ENCODE measurements at places on chromosomes 1 and 21.

DNA sequence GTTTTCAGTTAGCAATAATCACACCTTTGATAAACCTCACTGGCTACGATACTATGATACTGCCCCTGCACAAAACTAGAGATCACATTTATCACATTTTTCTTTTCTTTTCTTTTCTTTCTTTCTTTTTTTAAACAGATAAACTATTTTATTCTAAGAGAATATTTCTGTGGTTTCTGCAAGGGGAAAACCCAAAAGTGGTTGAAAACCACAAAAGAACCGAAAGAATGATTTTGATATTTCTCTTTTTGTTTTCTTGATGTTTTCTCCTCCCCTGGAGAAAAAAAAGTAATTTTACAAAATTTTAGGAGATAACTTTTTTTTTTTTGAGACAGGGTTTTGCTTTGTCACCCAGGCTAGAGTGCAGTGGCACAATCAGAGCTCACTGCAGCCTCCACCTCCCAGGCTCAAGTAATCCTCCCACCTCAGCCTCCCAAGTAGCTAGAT, 18.4 kb upstream of the FRRS1 start:
- DNase-seq: no peak

DNA sequence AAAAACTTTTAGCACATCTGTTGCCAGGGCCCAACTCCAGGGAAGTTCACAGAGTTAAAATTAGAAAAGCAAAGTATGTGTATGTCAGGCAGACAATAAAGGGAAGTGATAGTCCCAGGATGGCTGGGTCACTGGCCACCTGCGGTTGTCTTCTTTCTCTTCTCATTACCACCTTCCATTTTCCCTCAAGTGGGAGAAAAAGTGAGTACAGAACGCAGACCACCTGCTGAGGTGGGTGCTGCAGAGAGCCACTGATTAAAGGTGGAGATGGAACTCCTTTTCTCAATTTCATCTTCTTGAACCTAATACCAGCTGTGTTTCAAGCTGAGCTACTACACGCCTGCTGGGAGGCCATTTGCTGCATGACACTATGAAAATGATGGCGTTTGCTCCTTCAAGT, 88.8 kb upstream of the PDE4B start:
- no peak for DNase-seq

- no peak for DNase-seq
These were observed 55.7 kb downstream of the RGS5 start for GRCh38 chr1:163147019-163147418.

DNA sequence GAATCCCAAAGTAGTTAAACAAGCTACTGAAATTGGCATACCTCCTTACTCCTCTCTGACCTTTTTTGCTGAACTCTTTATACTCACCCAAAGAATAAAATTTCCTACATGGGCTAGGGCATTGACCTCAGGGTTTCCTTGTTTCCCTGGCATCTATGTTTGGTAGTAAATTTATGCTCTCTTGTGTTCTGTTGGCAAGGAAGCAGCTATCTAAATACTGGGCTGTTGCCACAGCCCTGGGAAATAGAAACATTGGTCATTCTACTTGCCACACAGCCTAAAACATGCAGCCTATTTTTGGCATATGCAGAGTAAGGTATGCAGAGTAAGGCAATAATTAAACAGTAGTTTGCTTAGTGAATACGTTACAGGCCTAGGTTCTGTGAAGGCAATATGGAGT, 351.4 kb downstream of the HLX start:
- DNase-seq: no peak
